ENCODE measurements at places on chromosomes 16 and 17.

GRCh38 chr17:72711521-72712310 is 380.8 kb downstream of the SLC39A11 start:
- DNase-seq, result no peak

DNA sequence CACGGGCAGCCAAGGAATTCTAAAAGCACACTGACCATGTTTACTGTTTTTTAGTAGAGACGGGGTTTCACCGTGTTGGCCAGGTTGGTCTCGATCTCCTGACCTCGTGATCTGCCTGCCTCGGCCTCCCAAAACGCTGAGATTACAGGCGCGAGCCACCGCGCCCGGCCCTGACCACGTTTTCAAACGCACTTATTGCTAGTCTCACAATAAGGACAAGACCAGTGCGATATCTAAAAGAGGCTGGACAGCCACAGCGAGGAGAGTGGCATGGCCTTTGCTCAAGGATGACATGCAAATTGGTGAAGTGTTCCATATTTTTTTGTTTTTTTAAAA is 35.0 kb upstream of the CLEC18B start:
- DNase-seq, result no peak

DNA sequence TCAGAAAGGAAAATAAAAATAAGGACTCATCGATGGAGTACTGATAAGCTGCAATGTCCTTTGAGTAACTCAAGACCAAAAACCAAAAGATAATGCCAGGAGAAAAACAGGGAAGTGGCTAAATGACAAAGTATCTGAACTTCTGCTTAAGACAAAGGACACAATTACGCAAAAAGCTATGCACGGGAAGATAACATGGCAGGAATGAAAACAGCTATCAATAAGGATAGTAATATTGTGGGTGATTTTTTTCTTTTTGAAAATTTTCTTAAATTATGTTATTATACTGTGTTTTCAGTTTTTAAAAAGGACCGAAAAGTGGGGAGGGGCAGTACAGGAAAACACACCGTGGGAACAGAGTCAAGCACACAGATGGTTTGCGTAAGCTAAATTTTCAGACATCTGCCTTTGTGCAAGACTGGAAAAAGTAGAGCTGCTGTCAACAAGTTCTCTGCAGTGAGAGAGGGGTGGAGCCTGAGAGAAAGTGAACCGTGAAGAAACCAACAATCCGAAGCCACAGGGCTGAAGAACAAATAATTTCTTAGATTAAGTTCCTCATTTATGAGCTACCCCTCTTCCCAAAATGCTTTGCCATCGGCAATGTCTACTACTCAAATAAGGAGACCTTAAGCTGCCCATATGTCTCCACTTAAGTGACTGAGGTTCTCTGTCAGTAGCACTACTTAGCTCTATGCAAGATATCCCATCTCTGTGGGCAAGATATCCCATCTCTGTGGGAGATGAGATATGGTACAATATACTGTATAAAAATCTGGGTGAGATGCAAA is 99.9 kb upstream of the CORO6 start:
- DNase-seq, result peak; percentile 87

- DNase-seq, result no peak
Observed at GRCh38 chr17:57404073-57404472, 147.8 kb downstream of the MSI2 start.

- DNase-seq, result no peak
Observed at GRCh38 chr16:77434530-77435271, at the start of gene ADAMTS18. TSS of gene ADAMTS18 (minus strand) at chr16:77435034. CDS start at chr16:77434695, 339 bp downstream.

- DNase-seq, result no peak
Observed at GRCh38 chr16:21646721-21647561, 5.5 kb downstream of the IGSF6 start.

DNA sequence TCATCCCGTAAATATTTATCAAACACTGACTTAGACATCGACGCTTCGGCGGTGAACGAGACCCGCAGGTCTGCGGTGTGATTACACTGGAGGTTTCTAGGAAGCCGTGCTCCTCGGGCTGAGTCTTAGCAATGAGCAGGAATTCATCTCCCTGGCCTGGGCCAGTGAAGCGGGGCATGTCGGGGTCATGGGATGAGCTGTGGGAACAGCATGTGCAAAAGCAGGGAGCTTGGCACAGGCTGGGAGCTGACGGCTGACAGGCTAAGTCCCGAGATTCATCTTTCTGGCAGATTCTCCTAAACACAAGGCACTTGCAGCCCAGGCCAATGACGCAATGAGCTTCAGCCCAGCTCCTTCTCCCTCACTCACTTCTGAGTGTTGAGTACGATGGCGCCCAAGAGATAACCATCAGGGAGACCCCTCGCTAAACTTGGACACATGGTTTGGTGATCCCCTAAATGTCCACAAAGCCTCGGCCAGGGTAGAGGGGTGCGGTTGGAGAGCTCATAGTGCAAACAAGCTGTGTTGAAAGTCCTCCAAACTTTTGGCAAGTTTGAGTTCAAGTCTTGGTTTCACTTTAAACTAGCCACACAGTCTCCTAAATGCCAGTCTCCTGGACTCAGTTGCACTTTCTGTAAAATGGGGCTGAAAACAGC is 12.8 kb downstream of the CRISPLD2 start:
- no peak for DNase-seq

DNA sequence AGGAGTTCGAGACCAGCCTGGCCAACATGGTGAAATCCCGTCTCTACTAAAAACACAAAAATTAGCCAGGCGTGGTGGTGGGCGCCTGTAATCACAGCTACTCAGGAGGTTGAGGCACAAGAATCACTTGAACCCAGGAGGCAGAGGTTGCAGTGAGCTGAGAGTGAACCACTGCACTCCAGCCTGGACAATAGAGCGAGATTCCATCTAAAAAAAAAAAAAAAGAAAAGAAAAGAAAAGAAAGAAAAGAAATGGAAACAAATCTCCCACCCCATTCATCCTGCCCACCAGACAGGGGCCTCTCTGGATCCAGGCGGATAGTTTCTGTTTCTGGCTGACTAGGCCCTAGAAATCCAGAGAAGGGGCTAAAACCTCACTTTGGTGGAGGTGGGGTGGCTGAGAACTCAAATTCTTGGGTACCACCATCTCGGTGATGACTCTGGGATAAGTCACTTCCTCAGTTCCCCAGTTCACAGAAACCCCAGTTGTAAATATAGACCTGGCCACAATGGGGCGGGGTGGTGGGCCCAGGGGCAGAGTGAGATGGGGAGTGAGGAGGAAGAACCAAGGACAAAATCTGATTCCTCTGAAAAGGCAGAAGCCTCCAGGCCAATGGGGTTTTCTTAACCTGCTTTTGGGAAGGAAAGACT is 22.2 kb downstream of the SOCS1 start:
- DNase-seq, result no peak

DNA sequence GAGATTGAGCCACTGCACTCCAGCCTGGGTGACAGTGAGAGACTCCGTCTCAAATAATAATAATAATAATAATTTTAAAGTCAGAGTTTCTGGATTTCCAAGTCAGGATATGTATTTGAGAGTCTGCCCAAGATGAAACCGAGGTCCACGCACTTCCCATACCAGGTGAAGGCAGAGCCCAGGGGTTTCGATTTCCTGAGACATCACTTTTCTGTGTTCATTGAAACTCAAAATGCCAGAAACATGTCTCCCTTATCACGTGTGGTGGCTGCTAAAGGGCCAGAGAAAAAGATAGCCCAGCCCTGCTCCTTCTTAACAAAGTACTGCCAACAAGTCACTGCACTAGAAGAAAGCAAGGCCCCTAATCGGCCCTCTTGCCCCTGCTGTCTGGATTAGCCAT is 9.8 kb upstream of the RNF157 start:
- no peak for DNase-seq

DNA sequence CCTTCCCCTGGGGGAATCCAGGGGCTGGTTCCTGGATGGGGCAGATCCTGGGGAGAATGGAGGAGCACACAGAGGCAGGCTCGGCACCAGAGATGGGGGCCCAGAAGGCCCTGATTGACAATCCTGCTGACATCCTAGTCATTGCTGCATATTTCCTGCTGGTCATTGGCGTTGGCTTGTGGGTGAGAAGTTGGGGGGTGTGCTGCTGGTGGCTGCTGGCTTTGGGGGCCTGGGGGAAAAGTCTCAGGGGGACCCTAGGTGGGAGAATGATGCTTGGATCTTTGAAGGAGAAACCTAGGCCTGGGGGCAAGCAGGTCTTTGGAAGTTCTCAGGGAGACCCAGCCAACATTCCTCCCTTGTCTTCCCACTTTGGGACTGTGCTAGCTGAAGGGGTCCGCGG is at the start of gene SLC5A2:
TSS of gene SLC5A2 (plus strand) at position 43 of the 400 bp plus-strand sequence. CDS start at position 57, 14 bp downstream.
- DNase-seq, result no peak

DNA sequence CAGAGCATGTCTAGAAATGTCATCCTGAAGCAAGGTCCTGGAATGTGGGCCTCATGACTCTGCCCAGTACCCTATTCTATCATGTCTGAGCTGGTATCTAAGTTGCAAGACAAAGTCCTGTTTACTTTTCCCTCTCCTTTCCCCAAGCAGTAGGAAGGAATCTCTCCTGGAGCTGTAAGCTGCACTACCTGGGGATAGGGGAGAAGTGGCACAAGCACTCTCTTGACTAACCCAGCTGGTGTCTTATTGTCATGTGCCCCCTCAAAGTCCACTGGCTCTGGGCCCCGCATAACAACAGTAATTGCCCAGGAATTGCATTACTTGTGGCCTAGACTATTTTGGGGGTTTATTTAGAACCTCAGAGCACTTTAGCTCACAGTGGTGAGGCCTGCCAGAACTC is 1366.3 kb upstream of the GOT2 start:
- no peak for DNase-seq

- no peak for DNase-seq
Observed at GRCh38 chr17:20706751-20707373, 127.3 kb downstream of the CDRT15L2 start.
